ENCODE measurements at places on chromosomes 2 and 18.
A peak's percentile ranks its signal among the peaks of the same experiment; 100 is the strongest.

GRCh38 chr2:72984172-72984671 is 66.9 kb downstream of the EMX1 start:
- DNase-seq = no peak

DNA sequence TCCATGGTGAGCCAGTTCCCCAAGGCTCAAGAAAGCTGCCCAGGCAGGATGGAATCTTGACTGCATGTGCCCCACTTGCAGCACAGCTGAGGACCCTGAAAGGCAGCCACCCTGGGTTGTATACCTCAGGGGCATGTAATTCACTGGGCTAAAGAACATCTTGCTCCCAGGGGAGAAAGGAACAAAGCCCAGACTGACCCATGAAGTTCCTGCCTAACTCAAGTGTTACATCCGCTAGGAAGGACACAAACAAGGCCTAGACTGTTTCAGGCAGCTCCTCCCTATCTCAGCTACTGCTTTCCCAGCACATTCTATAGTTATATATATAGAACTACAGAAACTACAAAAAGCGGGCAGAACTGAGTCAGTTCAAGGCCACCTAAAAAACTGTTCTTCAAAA is 69.0 kb downstream of the RBM43 start:
- DNase-seq = no peak

DNA sequence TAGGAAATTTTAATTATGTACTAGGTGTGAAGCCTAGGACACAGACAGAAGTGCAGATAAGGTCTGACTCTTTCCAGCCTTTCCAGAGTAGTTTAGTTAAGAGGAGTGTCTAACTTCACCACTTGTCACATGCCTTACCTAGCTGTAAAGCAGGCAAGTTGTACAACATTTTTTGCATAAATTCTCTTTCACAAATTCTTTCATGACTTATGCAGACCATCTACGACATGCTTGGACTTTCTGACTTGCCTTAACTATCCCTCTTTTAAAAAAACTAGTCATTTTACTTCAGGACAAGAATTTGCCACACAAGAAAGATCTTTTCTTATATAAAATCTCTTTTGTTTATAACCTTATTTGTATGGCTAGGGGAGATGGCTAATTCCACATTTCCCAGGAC is 1273.6 kb upstream of the SLC39A10 start:
- peak; percentile 13 for DNase-seq

GRCh38 chr2:219300022-219300421 is 9.2 kb downstream of the PTPRN start:
- DNase-seq = no peak

DNA sequence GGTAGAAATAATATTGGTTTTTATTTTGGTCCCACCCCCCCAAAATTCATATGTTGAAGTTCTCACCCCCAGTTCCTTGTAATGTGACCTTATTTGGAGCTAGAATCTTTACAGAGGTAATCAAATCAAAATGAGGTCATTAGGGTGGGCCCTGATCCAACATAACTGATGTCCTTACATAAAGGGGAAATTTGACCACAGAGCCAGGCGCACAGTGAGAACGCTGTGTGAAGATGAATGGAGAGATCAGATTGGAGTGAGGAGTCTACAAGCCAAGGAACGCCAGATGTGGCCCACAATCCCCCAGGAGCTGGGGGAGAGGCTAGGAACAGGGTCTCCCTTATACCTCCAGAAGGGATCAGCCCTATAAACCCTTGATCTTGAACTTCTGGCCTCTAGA is 31.6 kb upstream of the TRIB2 start:
- no peak for DNase-seq

DNA sequence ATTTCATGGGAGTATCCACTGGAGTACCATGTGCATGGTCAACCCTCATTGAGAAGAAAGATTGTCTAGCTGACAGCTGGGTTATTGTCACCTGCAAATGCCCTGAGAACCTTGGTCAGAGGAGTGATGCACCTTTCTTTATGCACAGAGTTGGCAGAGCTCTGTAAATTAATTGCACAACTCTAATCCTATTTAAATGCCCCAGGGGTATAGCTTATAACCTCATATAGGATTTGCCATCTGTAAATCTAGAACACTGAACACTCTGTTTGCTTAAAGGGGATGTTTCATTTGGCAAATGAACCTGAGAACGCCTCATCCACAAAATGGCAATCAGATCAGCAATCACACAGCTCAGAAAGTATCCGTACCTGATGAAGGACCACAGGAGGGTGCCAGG is 71.8 kb upstream of the SP5 start:
- DNase-seq = no peak
